ENCODE measurements at places on chromosomes 3 and 15. TPM values are rescaled to one million over a fixed set of nuclear protein-coding genes. Genes with fewer than 3 reads are reported as not detected.

DNA sequence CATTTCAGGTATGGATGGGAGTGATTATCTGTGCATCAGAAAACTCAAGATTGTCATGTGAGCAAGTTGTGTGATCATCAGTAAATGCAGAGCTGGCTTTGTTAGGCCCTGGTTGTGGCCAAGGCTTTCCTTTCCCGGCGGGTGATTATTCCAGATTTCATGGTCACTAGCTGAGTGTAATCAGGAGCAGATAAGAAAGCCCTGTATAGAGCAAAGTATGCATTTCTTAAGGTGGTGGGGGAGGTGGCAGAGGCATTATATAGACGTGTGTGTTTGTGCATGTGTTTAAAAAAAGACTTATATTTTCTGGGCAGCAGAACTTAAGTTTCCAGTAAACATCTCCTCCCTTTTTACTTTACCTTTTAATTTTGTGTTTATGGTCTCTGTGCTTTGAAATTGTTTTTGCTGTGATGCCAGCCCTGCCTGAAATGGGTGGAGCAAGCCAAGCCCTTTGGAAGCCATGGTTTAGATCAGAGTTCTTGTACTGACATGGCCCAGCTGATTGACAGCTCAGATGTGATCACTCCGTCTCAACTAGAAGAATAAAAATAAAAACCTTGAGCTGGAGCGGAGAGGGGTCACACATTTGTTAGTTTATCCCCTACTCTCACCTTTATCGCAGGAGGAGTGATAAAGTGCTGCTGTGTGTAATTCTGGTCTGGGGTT is 22.2 kb downstream of the SMAD3 start:
- H3K4me1 ChIP-seq, result peaks cover 7% of the 10 kb centered on the region
- H3K4me3 ChIP-seq, result no peak overlapping the region
- H3K27me3 ChIP-seq, result no peaks in the 10 kb centered on the region
- H3K27ac ChIP-seq, result no peak overlapping the region

GRCh38 chr15:52331490-52332240 is 36.1 kb upstream of the MYO5C start:
- H3K27me3 ChIP-seq, result no peaks in the 10 kb centered on the region
- H3K36me3 ChIP-seq, result peaks cover 13% of the 10 kb centered on the region
- no peak overlapping the region for H3K27ac ChIP-seq
- H3K4me3 ChIP-seq, result no peak overlapping the region

GRCh38 chr3:66592016-66592761 is 91.4 kb upstream of the LRIG1 start:
- no peak overlapping the region for H3K4me3 ChIP-seq
- H3K36me3 ChIP-seq, result no peaks in the 10 kb centered on the region
- no peaks in the 10 kb centered on the region for H3K27me3 ChIP-seq
- H3K27ac ChIP-seq, result peak overlapping the region; percentile 45
- DNase-seq, result no peak
- no peaks in the 10 kb centered on the region for H3K4me1 ChIP-seq

DNA sequence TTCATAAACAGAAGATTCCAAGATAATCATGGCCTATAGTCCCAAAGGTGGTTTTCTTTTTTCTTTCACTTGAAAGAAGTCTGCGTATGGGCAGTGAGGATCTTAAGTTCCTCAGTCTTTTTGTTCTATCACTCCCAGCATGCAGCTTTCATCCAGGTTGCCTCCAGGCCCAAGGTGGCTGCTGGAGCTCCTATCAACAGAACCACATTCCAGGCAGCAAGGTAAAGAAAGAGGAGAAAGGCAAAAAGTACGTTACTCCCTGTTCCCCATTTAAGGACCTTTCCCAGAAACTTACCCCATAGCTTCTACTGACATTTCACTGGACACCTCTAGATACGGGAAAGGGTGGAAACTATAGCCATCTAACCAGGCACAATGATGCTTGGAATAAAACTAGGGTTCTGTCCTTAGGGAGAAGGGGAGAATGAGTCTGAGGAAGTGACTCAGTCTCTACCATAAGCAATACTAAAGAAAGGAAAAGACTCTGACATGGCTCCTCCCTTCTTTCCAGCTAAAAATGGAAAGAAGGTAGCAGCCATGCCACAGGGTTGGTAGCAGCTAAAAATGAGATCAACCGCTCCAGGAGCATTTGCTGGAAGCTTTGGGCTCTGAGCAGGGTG is 313.9 kb upstream of the NR2E3 start:
- H3K4me1 ChIP-seq, result peaks cover 2% of the 10 kb centered on the region
- H3K36me3 ChIP-seq, result no peaks in the 10 kb centered on the region
- peak overlapping the region; percentile 45 for H3K27ac ChIP-seq
- no peaks in the 10 kb centered on the region for H3K27me3 ChIP-seq
- no peak for DNase-seq

DNA sequence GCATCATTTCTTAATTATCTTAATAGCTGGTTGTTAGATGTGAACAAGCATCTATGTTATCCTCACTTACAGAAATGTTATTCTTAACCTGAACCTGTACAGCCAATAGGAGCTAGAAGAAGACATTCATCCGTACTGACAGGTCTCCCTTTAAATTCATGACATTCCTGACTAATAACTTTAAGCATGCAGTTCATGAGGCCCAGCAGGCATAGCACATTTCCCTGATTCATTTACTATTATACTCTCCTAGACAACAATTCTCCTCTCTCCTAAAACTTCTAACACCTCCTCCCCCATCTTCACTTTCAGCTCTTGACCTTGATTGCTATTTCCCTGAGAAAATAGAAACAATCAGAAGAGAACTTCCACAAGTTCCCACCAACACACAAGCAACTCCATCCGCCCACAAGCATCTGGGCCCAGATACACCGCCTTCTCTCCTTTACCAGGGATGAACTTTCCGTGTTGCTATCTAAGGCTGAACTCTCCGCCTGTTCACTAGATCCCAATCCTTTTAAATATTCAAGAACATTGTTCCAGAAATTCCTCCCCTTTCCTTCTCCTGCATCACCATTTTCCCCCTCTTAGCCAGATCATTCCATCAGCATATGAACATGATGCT is 62.9 kb upstream of the SPRED1 start:
- H3K27ac ChIP-seq, result no peak overlapping the region
- H3K4me3 ChIP-seq, result no peak overlapping the region
- no peaks in the 10 kb centered on the region for H3K4me1 ChIP-seq
- H3K27me3 ChIP-seq, result no peaks in the 10 kb centered on the region
- no peaks in the 10 kb centered on the region for H3K36me3 ChIP-seq
- no peak for DNase-seq

GRCh38 chr15:58690703-58691102 is 58.8 kb downstream of the ADAM10 start:
- no peaks in the 10 kb centered on the region for H3K36me3 ChIP-seq
- no peaks in the 10 kb centered on the region for H3K27me3 ChIP-seq
- H3K27ac ChIP-seq, result no peak overlapping the region
- peaks cover 4% of the 10 kb centered on the region for H3K4me1 ChIP-seq
- no peak overlapping the region for H3K4me3 ChIP-seq

PLA2G4D gene
- not detected for total RNA-seq

RPP25 gene
- 28.4 TPM for total RNA-seq
